Left lung (tissue), 14 donors: ENCODE measurements at places on chromosomes 16 and 17. TPM values are rescaled to one million over a fixed set of nuclear protein-coding genes. Genes with fewer than 3 reads are reported as not detected.

The NPW gene
- polyA plus RNA-seq = 1.7 TPM

The CDK5RAP3 gene
- polyA plus RNA-seq = 171 TPM

The WFIKKN2 gene
- 1.1 TPM for polyA plus RNA-seq

The SLC35G6 gene
- polyA plus RNA-seq = 0.35 TPM

The PLD6 gene
- 4.6 TPM for polyA plus RNA-seq

The KRT12 gene
- polyA plus RNA-seq = 0.10 TPM

The CDYL2 gene
- polyA plus RNA-seq = 5.4 TPM

The LRRC46 gene
- 11.0 TPM for polyA plus RNA-seq

The KRT9 gene
- not detected for polyA plus RNA-seq

The ACSM3 gene
- 75.9 TPM for polyA plus RNA-seq

The CBX2 gene
- 22.1 TPM for polyA plus RNA-seq

The CD300LF gene
- 0.75 TPM for polyA plus RNA-seq

The CDK10 gene
- 101 TPM for polyA plus RNA-seq

The INCA1 gene
- polyA plus RNA-seq = 11.5 TPM

The RNF40 gene
- 116 TPM for polyA plus RNA-seq

The KRTAP4-3 gene
- polyA plus RNA-seq = not detected

The CAPN15 gene
- polyA plus RNA-seq = 26.2 TPM

The FOXJ1 gene
- polyA plus RNA-seq = 21.1 TPM

The ANKRD40CL gene
- 1.4 TPM for polyA plus RNA-seq

The ARL4D gene
- polyA plus RNA-seq = 9.5 TPM

The AXIN1 gene
- polyA plus RNA-seq = 18.2 TPM

The PER1 gene
- 84.0 TPM for polyA plus RNA-seq

The TNFRSF17 gene
- not detected for polyA plus RNA-seq

The MTSS2 gene
- 106 TPM for polyA plus RNA-seq

The GRB7 gene
- polyA plus RNA-seq = 28.3 TPM

The BRICD5 gene
- 4.4 TPM for polyA plus RNA-seq

The KRTAP3-1 gene
- not detected for polyA plus RNA-seq
